SHP77 (cell line): ENCODE measurements at places on chromosomes 7 and 10.

DNA sequence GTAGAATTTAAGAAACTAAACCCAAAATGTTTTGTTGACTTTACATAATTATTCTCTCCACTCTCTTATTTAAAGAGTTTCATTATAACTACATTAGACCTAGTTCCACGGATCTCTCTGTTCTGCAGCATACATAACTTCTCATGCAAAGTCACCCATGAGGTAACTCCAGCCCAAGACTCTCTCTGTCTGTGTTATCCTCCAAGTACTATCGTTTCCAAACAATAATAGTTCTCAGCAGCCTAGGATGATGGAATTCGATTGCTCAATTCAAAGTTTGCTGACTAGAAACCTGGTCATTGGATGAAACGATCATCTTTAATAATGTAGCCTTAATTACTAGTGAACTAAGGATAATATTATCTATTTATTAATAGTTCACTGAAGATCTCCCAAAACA lies 203.1 kb upstream of the PTN start:
- no peak for DNase-seq

- DNase-seq: no peak
Measured at GRCh38 chr7:1423264-1423811, 35.9 kb downstream of the MICALL2 start.

GRCh38 chr7:147298611-147299043 lies 1182.0 kb downstream of the CNTNAP2 start:
- no peak for DNase-seq

GRCh38 chr10:114046087-114046458 lies 2.4 kb downstream of the ADRB1 start:
- DNase-seq: no peak

GRCh38 chr10:78045856-78046255 lies 12.2 kb downstream of the RPS24 start:
- DNase-seq: no peak

- no peak for DNase-seq
Measured at GRCh38 chr10:79331709-79332108, 15.6 kb upstream of the PPIF start.

GRCh38 chr7:47866120-47866519 lies 82.1 kb downstream of the PKD1L1 start:
- no peak for DNase-seq

GRCh38 chr10:60684091-60684490 lies 94.2 kb upstream of the CDK1 start:
- DNase-seq: no peak

- no peak for DNase-seq
Measured at GRCh38 chr10:132588301-132589013, 50.9 kb downstream of the INPP5A start.

DNA sequence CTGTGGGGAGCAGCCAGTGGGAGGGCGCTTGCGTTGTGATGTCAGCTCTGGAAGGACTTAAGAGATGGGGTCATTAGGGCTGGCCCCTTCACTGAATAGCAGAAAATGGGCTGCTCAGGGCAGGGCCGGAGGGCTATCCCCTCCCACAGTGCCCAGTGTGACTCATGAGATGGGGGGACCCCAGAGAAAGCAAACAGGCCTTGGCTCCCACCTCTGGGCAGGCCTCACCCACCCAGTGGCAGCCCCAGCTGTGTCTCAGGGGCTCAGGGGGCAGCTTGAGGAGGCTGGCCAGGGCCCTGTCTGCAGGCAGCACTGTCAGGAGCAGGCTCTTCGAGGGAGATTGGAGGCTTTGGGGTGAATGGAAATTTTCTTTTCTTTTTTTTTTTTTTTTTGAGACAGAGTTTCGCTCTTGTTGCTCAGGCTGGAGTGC lies 168.3 kb downstream of the SLIT1 start:
- DNase-seq: no peak
